ENCODE measurements at places on chromosomes 1 and 21. TPM values are rescaled to one million over a fixed set of nuclear protein-coding genes. Genes with fewer than 3 reads are reported as not detected.

Gene SPRR2F
- total RNA-seq = not detected

Gene TSACC
- total RNA-seq = 1.0 TPM

- no peaks in the 10 kb centered on the region for H3K4me1 ChIP-seq
- no peak overlapping the region for H3K4me3 ChIP-seq
- H3K27me3 ChIP-seq = no peaks in the 10 kb centered on the region
- no peak overlapping the region for H3K27ac ChIP-seq
- no peak for DNase-seq
Measured at GRCh38 chr1:117286145-117286544, 75.4 kb upstream of the VTCN1 start.

GRCh38 chr1:63641615-63642014, 48.4 kb downstream of the PGM1 start:
- no peaks in the 10 kb centered on the region for H3K27me3 ChIP-seq
- H3K36me3 ChIP-seq = peaks cover 8% of the 10 kb centered on the region
- no peak overlapping the region for H3K4me3 ChIP-seq
- H3K27ac ChIP-seq = no peak overlapping the region
